ENCODE measurements at places on chromosomes 11 and 22.

DNA sequence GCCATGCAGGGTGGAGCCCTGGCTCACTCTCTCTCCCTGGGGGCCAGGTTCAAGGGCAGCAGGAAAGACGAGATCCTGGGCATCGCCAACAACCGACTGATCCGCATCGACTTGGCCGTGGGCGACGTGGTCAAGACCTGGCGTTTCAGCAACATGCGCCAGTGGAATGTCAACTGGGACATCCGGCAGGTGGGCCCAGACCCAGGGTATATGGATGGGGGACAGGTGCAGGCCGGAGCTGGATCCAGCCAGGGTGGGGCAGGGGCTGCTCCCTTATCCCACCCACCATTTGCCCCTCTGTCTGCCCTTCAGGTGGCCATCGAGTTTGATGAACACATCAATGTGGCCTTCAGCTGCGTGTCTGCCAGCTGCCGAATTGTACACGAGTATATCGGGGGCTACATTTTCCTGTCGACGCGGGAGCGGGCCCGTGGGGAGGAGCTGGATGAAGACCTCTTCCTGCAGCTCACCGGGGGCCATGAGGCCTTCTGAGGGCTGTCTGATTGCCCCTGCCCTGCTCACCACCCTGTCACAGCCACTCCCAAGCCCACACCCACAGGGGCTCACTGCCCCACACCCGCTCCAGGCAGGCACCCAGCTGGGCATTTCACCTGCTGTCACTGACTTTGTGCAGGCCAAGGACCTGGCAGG is 2.9 kb downstream of the TRPT1 start:
- no peak for DNase-seq

- no peak for DNase-seq
Observed at GRCh38 chr11:57566905-57567514, 462 bp downstream of the UBE2L6 start.

DNA sequence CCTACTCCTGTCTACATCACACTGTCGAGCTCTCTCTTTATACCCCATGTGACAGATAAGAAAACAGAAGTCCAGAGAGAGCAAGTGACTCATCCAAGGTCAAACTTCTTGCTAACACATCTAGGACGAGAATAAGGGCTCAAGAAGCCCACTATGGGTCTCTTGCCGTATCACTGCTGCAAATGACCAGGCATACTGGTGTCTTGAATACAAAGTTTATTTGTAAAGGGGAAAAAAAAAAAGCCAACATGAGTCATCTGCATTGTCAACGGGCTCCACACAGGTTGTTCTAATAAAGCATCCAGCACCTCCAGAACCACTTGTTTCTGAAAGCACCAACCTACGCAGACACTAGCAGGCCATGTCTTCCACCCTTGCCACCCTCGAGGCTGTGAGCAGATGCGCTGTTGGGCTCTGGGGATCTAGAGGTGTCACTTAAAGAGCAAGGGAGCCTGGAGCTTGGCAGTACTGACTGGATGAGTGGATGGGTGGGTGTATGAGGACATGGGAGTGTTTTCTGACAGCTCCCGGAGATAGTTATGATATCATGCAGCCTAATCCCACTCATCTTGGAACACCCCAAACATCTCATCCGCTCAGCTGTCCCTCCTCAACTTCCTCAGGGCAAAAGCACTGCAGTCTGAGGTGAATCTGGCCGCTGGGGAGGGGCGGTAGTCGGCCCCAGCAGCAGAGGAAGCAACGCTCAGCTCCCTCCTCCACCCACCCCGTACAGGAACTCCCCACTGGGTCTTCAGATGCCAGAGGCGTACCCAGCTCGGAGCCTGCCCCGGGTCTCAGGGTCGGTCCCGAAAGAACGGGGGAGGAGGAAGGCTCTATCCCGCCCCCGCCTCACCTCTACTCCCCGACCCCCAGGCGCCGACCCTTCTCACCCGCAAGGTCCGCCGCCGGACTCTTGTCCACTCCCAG is 1.0 kb downstream of the SMCO4 start:
- DNase-seq = peak; percentile 22

- DNase-seq = peak; percentile 77
Observed at GRCh38 chr11:14673824-14674405, 30.3 kb downstream of the PDE3B start.

GRCh38 chr11:72075756-72076155 is 4.6 kb downstream of the NUMA1 start:
- DNase-seq = no peak

GRCh38 chr11:11966826-11967668 is 41.4 kb downstream of the DKK3 start:
- peak; percentile 5 for DNase-seq

DNA sequence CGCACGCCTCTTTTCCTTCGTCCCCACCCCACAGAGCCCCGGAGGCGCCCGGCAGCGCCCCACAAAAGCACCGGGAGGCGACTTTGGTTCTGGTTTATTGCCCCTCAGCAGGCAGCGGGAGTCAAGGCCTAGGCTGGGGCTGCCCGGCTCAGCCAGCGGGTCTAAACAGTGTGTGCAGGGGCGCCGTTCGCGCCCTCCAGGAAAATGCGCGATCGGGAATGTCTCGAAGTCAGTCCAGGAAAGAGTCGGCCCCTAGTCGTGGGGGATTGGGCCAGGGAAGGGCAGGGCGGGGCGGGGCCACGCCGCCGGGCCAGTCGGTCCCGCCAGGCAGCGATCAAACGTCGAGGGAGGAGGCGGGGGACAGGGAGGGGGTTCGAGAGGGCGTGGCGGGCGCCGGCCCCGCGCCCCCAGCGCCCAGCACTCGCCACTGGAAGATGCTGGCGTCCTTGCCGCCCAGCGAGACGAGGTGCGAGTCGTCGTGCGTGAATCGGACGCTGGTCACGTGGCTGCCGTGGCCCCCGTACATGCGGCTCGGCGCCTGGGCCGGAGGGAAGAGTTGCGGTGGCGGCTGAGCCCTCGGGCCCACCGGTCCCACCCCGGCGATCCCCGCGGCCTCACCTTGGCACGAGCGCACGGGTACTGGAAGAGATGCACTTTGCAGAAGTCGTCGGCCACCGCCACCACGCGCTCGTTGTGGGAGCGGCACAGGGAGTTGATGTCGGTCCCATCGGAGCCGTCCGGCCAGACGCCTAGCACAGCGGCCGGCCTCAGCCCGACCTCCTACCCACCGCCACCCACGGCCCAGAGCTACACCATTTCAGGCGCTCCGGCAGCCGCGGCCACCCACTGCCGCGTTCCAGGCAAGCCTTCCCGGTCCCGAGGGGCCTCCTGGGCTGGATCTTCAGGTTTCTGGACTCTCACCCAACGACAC is 741 bp upstream of the MTA2 start:
- peak; percentile 70 for DNase-seq

DNA sequence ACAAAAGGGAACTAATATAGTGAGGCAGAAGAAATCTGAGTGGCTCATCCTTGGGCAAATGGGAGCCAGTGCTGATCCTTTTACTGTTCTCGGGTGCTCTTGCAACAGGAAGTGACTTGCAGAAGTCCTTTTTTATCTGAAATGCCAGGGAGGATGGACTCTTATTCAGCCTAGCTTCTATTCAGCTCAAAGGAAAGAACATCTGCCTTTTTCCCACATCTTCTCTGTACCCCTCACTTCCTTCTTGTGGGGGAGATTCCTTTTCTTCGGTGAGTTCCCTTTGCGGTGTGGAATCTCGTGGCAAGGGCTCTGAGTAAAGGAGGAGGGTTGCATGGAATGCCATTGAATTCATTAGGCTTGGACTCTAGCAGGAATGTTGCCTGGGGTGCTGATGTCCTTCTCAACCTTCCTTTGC is 76.2 kb downstream of the ZBTB16 start:
- DNase-seq = peak; percentile 86

- no peak for DNase-seq
Observed at GRCh38 chr11:68569357-68569756, 108.8 kb downstream of the PPP6R3 start.

- DNase-seq = no peak
Observed at GRCh38 chr11:82733444-82734119, at the start of gene FAM181B. Gene FAM181B, minus strand, starts transcription at chr11:82733864. Its CDS starts 135 bp downstream, at chr11:82733729.

DNA sequence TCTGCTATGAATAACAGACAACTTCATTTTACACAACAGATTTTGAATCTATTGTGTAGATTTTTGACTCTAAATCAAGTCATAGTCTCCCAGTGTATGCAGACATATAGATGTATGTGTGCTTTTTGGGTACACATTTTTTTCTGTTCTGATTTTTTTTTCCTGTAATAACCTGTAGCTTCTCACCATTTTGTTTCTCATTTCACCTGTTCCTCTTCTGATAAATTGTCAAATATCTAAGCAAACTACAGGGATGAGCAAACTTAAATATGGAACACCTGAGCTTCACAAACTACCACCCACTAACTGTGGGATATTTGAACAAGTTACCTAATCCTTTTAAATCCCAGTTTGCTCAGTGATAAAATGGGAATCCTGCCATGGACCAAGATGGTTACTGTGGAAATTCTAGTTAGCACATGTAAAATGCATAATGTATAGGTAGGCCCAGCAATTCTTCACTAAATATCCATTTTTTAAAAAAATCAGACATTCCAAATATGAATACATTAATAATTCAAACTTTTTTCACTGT is 15.7 kb downstream of the LGR4 start:
- no peak for DNase-seq

- no peak for DNase-seq
Observed at GRCh38 chr11:10770626-10771254, 19.7 kb downstream of the CTR9 start.

- no peak for DNase-seq
Observed at GRCh38 chr11:111213256-111213655, 32.3 kb upstream of the POU2AF2 start.

GRCh38 chr11:19934828-19935259 is 222.2 kb downstream of the NAV2 start:
- DNase-seq = no peak

- no peak for DNase-seq
Observed at GRCh38 chr11:65891219-65892136, 1.0 kb downstream of the CCDC85B start.

DNA sequence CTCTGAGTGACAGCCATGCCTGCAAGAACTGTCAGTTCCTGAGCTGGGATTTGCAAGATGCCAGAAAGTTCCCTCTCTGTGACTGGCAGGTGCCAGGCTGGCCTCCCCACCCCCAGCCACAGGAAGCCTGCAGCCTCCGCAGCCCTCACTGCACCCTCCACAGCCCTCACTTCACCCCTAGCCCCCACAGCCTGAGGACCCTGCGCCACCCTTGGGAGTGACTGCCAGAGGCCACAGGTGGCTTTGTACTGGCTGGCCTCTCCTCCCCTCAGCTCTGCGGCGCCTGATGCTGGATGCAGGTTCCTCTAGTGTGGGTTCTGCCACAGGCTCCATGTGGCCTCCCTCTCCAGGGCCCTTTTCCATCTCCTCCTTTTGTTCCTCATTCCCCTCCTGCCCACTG is 28.7 kb downstream of the MPPED1 start:
- DNase-seq = no peak

DNA sequence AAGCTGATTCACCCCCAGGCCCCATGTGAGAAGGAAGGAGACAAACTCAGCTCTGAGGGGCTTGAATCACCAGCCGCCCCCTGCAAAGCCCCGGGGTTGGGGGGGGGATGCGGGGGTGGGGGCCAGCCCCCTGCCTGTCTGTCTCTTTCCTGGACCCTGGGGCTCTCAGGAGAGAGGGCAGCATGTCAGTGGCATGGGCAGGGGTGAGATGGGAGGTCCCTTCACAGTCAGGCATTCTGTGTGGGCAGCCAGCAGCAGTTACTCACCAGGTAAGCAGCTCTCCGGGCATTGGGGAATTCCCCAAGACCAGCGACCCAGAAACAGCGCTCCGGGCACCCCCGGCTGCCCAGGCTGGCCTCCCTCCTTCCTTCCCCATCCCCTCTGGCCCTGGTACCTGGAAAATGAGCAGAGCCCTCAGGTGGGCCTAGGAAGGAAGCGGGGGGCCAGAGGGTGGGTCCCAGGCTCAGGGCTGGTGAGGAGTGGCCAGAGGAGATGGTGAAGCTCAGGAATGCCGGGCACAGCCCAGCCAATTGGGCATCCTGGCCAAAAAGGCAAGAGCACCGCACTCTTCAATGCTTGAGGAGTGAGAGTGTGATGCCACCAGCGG is 4.2 kb upstream of the LIF start:
- DNase-seq = no peak

GRCh38 chr11:85694385-85694980 is 8.5 kb upstream of the CCDC89 start:
- no peak for DNase-seq

- DNase-seq = no peak
Observed at GRCh38 chr11:75383246-75383645, 16.1 kb upstream of the RPS3 start.

- DNase-seq = no peak
Observed at GRCh38 chr11:110972640-110973039, 260.4 kb upstream of the ARHGAP20 start.

DNA sequence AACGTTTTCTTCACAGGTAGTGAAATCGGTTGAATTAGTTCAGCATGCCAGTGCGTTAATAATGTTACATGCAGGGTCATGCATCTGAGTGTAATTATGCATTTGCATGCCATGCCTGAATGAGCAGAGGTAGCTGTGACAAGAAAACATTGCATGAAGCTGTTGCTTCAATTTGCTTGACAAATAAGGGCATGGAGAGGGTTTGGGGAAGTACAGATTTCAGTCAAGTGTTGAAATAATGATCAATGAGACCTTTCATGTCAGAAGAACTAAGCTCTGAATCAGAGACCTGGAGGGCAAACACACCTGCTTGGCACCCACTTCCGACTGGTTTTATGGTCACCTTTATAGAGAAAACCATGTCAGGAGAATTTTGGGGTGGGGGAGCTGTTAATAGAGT is 221.4 kb downstream of the DBX1 start:
- DNase-seq = no peak

DNA sequence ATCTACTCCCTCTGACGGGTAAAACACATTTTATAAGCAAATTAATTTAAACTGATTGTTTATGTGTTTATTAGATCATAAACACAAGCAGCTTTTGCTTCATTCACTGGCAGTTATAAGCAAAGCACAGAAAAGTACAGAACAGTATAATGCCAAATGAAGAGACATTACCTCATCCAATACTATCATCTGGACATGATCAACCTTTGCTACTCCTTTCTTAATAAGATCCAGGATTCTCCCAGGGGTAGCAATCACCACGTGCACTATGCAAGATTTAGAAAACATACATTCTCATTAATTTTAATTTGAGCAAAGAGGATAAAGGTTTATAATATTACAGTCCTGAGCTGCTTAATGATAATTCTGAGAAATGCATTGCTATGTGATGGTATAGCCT is 27.9 kb downstream of the DDX6 start:
- DNase-seq = no peak

DNA sequence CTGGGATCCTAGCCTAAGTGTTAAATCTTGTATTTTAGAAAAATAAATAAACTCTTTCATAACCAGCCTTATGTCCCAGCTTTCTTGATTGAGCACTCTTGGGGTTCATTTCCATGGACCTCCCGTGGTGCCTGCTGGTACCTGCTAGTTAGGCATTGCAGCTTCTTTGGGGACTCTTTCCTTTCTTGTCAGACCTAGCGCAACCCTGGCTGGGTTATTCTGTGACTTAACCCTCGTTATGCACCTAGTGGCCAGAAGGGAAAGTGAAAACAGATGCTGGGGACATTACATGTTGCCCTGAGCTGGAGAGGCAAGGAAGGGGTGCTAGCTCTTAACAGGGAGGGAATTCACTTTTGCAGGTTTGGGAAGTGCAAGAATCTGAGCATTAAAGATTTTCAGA is 46.8 kb downstream of the APIP start:
- DNase-seq = no peak
